ENCODE measurements at places on chromosomes 11 and 22.

- DNase-seq, result peak; percentile 26
These were observed 564.4 kb upstream of the LUZP2 start for GRCh38 chr11:23932485-23932898.

DNA sequence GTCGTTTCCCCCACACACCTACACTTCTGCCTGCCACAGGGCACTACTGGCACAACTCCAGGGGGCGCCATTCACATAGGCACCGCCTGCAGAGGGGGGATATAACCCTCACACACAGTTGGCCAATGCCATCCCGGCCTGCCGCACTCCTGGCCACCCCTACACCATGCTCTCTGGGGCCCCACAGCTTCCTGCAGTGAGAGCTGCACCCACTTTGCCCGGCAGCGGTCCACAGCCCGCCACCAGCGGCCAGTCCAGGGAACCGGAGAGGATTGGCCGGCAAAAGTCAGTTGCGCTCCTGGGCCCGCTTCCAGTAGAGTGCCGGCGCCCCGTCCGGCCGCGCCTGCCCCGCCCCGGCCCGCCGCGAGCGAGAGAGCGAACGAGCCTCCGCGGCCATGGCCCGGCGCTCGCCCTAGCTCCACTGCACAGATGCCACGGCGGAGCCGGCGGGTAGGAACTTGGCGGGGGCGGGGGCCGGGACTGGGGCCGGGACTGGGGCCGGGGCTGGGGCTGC, 25.6 kb upstream of the SUSD2 start:
- DNase-seq, result peak; percentile 80

GRCh38 chr22:17536269-17536668, 27.0 kb upstream of the SLC25A18 start:
- DNase-seq, result no peak

GRCh38 chr22:25815561-25815960, 73.6 kb downstream of the MYO18B start:
- no peak for DNase-seq

DNA sequence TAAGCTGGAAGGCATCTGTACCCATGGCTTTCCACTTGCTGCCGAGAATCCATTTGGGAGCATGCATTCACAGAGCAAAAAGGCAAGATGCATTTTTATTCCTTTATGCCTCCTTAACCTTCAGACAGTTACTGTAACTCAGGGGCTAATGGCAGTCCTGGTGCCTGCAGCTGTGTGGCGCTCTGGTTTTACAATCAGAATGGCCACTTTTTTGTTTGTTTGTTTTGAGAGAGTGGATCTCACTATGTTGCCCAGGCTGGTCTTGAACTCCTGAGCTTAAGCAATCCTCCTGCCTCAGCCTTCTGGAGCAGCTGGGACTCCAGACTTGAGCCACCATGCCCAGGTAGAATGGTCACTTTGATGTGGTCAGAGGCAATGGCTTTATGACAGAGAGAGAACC, 101.8 kb downstream of the NAV2 start:
- no peak for DNase-seq

- DNase-seq, result no peak
These were observed 77.1 kb upstream of the PRR5 start for GRCh38 chr22:44624689-44625420.

DNA sequence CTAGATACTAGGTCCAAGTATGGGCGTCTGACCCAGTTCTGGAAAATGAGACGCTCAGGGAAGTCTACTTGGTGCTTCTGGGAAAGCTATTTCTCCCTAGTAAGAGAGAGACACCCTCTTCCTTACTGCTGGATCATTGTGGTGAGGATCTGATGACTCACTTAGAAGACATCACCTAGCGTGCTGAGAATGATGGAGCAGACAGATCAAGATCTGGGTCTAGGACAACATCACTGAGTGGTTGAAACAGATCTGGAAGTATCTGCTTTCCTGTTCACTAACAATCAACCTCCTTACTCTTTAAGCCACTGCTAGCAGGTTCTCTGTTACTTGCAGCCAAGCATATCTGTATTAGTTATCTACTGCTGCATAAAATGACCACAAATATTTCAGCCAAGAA, 38.3 kb upstream of the HMGXB4 start:
- peak; percentile 27 for DNase-seq

- DNase-seq, result no peak
These were observed 18.2 kb upstream of the PSMA1 start for GRCh38 chr11:14538271-14538925.

DNA sequence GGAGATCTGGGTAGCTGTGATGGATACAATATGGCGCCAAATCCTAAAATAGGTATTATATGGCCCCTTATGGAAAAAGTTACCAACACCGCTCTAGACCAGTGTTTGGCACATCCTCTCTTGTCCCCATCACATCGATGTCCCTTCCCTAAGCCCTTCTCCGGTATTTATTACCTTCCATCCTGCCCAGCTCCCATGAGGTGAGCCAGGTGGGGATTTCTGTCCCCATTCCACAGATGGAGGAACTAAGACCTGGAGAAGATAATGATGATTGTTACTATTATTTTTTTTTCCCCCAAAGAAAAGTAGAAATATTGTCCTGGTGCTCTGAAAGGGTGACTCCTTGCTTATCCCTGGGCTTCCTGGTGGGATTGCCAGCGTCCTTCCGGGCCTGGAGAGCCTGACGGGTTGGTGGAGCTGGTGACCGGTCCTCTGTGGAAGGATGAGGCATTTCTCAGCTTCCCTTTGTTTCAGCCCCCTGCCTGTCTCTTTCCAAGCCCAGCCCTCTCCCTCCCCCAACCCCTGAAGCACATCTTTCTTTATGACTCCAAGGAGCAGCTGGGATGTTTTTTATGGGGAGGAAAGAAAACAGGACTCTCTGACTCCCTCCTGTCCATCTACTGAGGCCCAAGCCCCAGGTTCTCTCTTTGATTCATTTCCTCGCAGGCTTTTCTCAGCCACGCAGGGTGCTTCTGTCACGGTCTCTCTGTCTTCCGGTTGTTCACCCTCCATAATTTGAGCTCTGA, 65.4 kb downstream of the TP53I11 start:
- DNase-seq, result no peak

Measured in OCI-M1 (cell line).